NCI-H2227 treated with DMSO at 0.1 percent for 48 hours (cell line): ENCODE measurements at places on chromosomes 2 and 18.

GRCh38 chr18:58579561-58580047 is 49.3 kb downstream of the ALPK2 start:
- DNase-seq = no peak

DNA sequence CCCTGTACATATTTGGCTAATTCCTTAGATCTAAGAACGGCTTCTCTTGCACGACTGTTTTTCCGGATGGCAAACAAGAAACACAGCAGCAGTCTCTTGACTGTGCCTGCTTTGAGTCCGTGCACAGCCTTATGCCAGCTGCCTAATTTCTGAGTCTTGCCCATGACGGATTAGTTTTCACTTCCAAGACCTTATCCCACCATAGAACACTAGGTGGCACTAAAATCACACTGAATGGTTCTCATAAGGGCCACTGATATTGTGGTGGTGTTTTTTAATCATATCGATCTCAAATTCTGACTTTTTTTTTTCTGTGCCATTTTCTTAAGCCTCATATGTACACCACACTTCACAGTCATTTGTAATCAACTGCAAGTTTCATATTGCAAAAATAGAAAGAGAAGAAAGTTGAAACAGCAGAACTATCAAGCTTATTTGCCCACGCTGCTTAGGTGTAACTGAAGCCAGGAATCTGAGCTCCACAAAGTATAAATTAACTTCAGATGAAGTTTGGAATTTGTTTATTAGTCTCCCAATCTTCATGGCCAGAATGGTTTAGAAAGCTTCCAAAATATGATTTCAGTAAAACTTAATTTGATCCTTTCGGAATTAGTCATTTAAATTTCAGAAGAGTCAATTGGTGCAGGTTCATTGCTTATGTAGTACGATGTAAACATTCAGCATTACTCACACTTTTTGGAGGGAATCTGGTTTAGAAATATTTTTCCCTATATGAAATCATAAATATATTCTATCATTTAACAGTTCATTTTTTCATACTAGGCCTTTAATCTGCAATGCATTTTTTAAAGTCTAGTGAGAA is 45.5 kb upstream of the SCN7A start:
- peak; percentile 90 for DNase-seq

GRCh38 chr2:221818616-221819320 is 246.7 kb upstream of the EPHA4 start:
- no peak for DNase-seq

GRCh38 chr2:233145726-233146125 is 85.6 kb downstream of the INPP5D start:
- no peak for DNase-seq

DNA sequence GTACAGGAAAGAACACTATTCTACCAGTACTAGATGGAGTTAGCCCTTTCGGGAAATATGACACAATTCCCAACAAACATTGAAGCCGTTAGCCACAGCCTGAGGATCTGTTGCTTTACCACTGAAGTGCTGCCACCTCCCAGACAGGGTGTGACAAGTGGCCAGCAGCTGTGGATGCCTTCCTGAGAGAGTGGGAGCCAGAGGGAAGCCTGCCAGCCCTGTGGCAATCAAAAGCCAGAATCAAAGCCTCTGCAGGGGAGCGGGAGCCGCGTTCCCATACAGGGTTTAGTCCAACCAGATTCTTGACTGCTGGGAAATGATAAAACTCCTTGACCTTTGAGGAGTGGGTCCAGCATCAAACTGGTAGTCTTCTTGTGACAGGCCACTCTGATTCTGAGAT is 38.0 kb downstream of the SLC4A1AP start:
- no peak for DNase-seq

GRCh38 chr2:30421604-30422443 is 25.2 kb upstream of the LCLAT1 start:
- DNase-seq = peak; percentile 64

GRCh38 chr2:45128580-45128997 is 119.3 kb upstream of the SIX2 start:
- no peak for DNase-seq

DNA sequence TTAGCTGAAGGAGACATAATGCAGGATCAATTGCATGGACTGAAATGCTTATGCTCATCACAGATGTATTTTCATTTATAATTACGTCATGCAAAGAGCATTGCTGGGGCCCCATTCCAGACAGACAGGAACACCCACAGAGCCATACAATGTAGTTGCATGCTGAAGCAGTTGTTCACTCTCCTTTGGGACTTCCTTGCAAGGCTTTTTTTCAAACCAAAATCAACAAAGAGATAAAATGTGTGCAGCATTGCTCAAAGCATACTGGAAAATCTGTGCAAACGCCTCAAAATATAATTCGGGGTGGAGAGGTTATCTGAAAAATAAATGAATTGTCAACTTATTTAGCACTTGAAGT is 463.2 kb downstream of the CDH2 start:
- DNase-seq = no peak

- DNase-seq = no peak
Observed at GRCh38 chr2:240149943-240150784, 9.7 kb upstream of the OTOS start.

DNA sequence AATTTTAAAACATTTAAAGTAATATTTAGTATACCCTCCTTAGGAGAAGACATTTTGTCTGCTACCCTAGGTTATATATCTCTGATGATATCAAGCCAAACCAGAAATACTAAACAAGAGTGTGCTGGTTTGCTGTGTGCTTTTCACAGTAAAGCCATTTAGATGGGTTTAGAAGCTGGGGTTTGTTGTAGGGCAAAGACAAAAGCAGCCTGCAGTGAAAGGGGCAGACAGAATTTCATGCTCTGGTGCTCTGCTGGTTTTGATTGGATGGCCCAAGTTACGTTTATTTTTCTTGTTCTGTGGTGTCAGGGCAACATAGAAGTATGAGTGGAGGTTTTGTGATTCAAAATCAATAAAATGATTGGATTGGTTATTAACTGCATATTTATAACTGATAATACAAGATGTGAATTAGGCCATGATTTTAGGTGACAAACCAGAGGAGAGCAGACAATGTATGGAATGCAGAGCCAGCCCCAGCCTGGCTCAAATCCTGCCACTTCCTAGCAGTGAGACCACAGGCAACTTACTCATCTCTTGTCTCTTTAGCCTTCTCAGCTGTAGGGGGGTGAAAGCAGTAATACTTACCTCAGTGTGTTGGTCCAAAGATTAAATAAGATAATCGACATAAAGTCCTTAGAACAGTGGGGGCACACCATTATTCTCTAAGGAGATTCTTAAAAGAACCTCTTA is 30.9 kb upstream of the IER3IP1 start:
- peak; percentile 25 for DNase-seq

DNA sequence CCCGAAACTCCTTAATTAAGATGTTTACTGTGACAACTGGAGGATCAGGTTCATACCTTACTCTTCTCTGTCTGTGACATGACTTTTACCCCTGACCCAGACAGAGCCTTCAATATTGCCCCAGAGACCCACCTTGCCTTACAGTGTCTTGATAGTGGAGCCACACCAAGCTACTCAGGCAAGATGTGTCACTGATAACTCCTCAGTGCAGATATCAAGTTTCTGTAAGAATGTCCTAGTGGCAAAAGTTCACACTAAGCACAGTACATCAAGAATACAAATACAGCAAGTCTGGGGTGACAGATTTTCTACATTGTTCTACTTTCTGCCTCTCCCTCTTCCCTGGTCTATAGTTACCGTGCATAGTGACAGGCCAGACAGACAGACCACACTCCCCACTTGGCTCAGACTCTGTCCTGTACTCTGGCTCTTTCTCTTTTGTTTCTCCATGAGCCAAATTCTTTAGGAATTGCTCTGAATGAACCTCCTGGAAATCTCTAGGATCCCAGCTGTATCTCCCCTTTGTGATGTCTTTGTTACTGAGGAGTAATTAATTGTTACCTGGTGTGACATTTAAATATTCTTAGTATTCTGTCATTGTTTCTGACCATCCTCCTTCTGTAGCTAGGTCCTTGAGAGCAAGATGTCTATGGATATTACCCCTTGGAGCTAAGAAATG is 24.1 kb upstream of the APOB start:
- no peak for DNase-seq

GRCh38 chr2:155393406-155393805 is 694.9 kb downstream of the KCNJ3 start:
- no peak for DNase-seq

DNA sequence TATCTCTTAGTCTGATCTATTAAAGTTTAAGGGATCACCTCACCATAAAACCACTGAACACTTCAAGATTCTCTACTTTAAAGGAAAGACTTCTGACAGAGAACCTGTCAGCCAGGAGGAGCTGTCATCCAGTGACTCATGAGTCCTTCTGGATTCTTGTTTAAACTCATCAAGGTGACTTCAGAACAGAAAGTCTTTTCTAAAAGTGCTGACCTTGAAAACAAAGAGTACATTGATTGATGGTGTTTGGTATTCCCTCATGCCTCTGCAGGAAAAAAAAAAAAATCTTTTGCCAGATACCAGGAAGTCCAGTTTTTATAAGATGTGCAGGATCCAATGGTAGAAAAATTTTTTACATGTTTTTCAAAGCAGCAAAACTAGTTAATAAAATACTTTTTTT is 12.3 kb downstream of the DSG2 start:
- no peak for DNase-seq

- DNase-seq = no peak
Observed at GRCh38 chr2:225670111-225670974, 270.8 kb downstream of the NYAP2 start.

GRCh38 chr2:23850564-23851256 is 76.2 kb downstream of the ATAD2B start:
- DNase-seq = no peak

- DNase-seq = no peak
Observed at GRCh38 chr2:23709311-23709710, 217.6 kb downstream of the ATAD2B start.

- DNase-seq = no peak
Observed at GRCh38 chr2:177909962-177910361, 162.6 kb downstream of the PDE11A start.

DNA sequence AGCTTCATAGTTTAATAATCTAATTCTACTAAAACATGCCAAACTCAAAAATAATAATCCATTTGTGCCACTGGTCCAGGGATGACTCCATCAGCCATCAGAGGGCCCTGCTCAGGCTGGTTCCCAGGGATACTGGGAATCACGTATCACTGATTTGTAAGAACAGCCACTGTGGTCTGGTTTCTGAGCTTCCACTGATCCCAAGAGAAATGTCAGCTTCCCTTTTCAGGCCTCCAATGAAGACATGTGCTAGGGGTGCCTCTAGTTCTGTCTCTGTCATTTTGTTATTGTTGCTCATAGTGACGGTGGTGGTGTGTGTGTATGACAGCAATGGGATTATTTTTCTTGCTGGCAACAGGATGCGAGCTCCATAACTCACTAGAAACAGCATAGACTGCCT is 83.2 kb downstream of the CELF4 start:
- DNase-seq = no peak

GRCh38 chr18:59479776-59480175 is 120.7 kb upstream of the LMAN1 start:
- DNase-seq = no peak

- no peak for DNase-seq
Observed at GRCh38 chr18:79476031-79476917, 80.5 kb downstream of the NFATC1 start.

DNA sequence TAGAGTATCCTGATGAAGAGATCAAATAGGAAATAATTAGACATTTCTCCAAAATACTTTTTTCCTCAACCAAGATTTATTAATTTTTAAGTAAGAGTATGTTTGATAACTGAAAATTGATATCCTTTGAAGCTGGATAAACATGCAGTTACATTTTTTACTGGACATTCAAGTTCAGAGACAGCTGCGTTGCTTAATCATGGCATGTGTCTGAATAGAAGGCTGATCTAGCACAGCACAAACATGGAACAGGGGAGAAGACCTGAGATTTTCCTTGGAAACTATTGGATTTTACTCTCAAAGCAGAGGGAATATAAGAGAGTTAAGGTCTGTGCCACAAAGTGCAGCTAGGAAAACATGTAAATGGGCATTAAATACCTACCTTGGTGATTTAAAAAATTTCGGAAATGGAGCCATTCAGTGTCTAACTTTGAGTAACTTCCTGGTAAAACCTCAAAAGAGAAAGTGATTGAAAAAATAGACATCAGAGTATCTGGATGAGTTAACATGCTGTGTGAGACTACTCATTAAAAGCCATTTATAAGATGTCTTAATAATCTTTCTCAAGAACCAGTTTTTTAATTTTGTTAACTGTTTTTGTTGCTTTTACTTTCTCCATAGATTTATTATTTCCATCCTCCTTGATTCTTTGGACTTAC is 31.8 kb downstream of the CRIM1 start:
- DNase-seq = no peak

- DNase-seq = no peak
Observed at GRCh38 chr18:13375302-13376255, 157.0 kb downstream of the LDLRAD4 start.

- no peak for DNase-seq
Observed at GRCh38 chr2:178506101-178506500, 25.8 kb downstream of the PLEKHA3 start.

DNA sequence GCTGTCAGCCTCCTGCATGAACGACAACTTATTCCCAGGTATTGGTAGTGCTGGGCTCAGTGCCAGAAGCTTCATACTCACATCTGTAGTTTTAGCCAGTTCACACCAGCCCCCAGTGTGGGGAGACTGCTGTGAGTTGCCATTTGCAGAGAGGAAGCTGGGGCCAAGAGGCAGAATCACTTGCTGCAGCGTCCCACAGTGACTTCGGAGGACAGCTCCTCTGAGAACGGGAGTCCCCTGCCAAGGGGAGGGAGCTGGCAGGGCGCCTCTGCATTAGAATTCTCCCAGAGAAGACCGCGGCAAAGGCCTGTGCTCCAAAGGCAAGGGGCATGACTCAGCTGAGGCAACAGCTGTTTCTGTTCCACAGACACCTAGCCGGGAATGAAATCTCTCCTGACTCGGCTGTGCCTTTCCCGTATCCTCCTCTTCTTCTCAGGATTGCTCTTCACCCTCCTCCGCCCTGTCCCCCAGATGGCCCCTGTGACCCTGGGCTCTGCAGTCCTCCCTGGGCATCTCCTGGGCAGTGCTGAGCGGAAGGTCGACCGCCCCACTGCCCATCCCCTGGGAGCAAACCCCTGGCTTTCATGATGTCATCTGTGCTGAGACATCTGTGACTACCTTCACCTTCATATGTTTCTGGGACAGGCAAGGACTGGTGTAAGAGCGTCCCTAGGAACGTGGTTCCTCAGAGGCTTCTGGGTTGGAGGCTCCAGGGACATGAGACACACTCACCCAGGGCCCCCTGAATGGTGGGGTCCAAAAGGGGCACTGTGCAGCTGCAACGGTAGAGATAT is 18.0 kb downstream of the MAL start:
- DNase-seq = peak; percentile 4
